Memory B cell (primary cell): ENCODE measurements at places on chromosomes 6 and 20.

DNA sequence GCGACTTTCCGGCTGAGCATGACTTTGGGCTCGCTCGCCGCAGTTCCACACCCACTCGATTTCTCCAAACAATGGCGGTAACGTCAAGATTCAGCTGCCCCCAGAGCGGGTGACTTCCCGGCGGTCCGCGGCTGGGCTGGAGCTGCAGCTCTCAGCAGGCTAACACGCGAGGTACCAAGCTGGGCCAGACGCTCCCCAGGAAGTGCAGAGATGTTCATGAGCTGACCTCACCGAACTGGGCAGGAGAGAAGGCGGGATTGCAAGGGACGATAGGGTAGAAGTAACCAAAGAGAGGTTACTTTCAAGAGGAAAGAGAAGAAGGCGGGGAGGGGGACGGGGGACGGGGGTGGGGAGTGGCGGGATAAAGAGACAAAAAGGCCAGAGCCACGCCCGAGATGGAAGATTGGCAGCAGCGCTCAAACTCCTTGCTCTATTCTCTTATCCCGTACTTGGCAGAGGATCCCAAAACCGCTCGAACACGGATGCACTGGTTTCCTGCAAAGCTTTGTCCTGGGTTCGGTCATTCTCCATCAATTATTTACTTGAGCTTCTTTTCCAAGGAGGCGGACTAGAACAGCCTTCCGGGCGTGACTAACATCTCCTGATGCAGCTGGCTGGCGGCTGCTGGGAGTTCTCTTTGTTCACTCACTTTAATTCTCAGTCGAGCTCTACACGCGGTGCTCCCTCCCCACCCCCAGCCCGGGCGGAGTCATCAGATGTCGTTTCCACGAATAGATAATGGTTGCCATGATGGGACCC, at the start of gene MTCL3:
TSS of gene MTCL3 (minus strand) at position 626 of the 759 bp plus-strand sequence.
- DNase-seq: no peak

- no peak for DNase-seq
Measured at GRCh38 chr20:21656308-21657067, 49.0 kb upstream of the PAX1 start.

DNA sequence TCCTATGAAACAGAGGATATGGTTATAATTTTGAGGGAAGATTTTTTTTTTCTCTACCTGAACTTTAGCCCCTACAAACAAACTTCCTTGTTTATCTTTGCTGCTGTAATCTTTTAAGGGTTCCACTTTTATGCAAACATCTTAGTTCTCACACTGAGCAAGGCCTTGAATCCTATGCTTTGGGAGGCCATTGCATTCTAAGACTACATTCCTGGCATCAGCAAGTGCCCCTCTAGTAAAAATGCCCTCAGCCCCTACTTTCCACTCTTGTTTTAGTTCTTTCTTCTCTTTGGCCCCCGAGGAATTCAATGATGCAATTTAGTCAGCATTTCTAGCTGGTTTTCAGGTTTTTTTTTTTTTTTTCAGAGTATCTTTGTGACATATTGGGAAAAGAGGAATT, 8.1 kb upstream of the AHI1 start:
- DNase-seq: no peak

DNA sequence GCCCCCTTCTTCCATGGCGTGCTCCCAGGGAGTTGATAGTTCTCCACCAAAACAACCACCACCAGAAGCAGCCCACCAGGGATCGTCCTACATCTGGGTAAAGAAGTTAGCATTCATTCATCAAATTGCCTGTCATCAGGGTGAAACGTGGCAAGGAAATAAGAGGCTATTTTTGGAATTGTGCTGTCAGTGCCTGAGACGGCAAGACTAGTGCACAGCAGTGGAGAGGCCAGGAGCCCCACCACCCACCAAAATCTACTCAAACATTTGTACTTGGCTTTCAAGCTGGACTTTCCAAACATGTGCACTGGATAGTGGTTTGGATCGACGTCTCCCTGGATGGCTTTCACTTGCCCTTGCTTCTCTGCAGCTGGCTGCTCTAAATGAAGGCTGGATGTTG, 44.8 kb downstream of the TXNDC5 start:
- DNase-seq: no peak

- DNase-seq: no peak
Measured at GRCh38 chr6:35260591-35261570, 1.3 kb downstream of the ZNF76 start.

DNA sequence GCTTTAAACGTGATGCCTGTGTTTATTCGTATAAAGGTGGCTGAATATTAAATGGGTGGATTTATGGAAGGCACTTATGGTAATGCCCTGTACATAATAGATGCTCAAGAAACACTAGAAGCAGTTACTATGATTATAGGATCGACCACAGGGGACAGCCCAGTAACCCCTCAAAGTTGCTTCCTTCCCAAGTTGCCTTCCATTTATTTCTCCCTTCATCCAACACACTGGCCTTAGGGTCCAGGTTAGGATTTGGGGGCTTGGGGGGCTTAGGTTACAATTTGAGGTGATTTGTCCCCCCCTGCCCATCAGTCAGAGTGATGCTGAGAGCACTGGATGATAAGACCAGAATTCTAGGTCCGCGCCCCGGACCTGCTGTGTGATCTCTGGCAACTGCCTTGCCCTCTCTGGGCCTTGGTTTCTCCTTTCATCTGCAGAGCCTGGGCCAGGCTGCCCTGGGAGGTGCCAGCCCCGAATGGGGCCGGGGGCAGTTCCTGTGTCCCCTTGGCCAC, 101.5 kb downstream of the CEBPB start:
- no peak for DNase-seq

DNA sequence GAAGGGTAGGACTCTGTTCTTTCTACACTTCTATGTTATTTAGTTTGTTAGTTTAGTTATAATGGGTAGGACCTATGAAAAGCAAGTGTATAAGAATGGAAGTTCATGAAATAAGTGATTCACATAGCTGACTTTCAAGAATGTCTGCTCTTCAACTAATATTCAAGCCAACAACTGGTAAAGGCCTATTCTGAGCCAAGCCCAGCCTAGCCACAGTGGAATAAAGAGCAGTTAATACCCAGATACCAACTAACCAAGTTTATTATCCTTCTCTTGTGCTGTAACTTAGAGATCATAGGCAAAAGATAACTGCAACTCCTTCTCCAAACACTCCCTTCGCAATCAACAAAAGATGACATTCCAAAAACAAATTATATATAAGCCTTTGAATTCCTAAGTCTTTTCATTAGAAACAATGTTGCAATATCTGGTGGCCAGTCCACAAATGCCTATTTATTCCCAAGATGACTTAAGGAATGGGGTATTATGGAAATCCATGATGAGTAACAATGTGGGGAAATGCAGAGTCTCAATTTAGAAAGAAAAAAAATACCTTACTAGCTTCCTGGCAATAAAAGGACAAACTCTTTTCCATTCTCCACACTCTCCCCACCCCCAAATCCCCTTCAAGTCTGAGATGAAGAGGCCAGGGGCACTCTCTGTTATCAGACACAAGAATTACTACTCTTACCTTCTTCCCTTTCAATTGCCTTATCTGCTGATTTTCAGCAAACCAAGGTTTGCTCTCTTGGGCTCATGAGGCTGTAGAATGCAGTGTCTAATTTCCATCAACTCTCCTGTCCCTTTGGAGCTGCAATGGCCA, 27.4 kb downstream of the BTBD9 start:
- DNase-seq: no peak

GRCh38 chr6:46320505-46320904, 149.7 kb upstream of the ENPP5 start:
- DNase-seq: no peak

- no peak for DNase-seq
Measured at GRCh38 chr6:156946370-156946936, 169.3 kb downstream of the ARID1B start.

GRCh38 chr6:90989763-90990162, 402.9 kb upstream of the MAP3K7 start:
- DNase-seq: no peak

DNA sequence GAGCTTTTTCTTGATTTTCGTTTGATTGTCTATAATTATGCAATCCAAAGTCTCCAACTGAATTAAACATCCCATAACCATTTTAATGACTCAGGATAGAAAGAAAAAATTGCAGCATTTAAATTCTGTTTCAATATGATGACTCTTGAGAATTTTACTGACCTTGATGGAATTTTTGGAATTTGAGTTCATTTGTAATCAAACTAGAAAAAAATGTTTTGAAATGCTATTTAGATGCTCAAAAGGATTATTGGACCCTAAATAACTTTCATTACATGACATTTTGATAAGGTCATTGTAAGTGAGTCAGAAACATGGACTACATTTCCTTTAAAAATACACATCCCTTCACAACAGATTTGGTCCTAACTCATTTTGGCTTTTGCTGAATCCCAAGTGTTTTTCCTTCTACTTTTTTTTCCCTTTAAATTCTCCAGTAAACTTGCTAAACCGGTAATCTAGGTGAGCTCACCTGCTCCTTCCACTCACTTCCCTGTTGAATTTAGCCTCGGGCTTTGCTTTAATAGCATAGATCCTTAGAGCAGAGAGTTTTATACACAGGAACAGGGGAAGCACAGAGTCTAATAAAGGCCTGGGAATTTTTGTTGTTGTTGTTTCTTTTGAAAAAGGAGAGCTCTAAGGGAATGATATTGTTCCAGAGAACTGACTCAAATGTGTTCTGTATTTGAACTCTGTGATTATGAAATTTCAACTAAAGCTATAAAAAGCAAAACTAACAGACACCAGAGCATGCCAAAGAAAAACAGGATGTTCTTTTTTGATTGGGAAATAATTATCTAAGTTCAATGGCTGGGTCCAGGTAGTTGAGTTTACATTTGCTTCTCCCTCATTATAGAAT, 1088.2 kb upstream of the CITED2 start:
- DNase-seq: no peak

DNA sequence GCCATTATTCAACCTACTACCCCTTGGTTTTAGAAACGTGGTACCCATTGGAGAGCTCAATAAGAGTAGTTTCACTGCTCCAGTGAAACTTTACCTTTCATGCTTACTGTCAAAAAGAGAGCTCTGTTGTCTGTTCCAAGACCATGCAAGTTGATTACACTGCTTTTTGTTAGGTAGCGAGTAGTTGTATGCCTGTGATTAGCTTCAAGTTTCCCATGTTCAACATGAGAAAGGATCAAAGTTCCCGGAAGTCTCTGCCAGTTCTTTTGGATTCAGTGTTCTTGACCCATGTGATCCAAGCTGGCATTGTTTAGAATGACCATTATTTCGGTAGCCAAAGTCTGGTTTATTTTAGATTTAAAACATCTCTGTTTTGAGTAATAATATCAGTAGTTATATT, 107.1 kb downstream of the ZFAND3 start:
- DNase-seq: no peak

GRCh38 chr20:56760610-56761009, 131.5 kb downstream of the TFAP2C start:
- DNase-seq: no peak

DNA sequence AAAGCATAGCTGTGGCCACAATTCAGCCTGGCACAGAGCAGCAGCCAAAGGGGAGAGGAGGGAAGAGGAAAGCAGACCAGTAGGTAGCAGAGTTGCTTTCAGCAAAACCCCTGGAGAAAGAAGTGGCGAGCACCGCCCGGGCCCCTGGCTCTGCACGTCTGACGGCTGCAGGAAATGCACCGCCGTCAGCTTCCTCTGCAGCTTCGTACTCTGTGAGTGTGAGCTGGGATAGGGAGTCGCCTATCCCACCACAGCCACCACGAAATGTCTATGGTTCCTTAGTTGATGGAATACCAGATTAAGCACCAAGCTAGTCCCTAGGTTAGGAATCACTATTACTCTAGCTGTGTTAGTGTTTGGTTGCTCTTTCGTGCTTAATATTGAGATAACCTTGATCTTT, 79.9 kb upstream of the NAA20 start:
- peak; percentile 25 for DNase-seq

- no peak for DNase-seq
Measured at GRCh38 chr20:1378735-1379125, 14.1 kb downstream of the FKBP1A start.

DNA sequence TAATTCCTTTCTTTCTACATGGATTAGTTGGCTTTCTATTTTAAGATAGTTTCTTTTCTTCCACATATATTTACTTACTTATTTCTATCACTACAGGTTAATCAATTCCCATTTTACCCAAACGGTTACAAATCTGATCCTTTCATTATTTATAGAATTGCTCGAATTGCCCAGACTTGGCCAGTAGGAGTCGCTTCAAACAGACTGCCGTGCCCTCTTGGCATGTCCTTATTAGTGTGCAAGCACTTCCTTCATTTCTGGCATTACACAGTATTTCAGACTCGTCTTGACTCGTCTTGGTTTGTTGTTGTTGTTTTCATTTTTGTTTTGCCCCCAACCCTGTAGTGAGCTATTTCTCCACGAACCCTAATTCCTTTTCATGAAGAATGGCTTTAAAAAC, 74.6 kb downstream of the SAMD3 start:
- DNase-seq: no peak

DNA sequence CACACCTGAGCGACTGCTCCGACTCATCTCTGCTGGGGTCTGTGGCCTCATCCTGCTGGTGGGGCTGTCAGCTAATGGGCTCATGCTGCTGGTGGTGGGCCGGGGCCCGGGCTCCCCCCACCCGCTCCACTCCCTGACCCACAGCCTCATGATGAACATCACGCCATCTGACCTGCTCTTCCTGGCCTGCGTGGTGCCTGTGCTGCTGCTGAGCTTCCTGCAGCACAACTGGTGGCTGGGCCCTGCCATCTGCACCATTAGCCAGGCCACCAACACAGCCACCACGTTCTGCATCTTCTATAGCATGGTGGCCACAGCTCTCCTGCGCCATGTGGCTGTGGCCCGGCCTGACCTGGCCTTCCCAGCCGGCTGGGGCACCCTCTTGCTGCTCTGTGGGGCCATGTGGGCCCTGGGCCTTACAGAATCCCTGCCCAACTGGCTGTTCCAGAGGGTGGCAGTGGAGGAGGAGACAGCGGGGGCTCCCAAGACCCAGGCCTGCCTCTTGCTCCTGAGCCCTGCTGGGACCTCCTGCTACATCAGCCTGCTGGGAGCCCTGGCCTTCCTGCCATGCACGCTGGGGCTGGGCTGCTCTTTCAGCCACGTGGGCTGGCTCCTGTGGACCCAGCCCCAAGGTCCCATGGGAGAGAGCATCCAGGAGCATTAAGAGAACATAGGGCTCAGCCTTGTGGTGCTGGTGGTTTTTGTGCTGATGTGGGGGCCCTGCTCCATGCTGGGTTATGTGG, 39.6 kb downstream of the RAB44 start:
- DNase-seq: no peak

DNA sequence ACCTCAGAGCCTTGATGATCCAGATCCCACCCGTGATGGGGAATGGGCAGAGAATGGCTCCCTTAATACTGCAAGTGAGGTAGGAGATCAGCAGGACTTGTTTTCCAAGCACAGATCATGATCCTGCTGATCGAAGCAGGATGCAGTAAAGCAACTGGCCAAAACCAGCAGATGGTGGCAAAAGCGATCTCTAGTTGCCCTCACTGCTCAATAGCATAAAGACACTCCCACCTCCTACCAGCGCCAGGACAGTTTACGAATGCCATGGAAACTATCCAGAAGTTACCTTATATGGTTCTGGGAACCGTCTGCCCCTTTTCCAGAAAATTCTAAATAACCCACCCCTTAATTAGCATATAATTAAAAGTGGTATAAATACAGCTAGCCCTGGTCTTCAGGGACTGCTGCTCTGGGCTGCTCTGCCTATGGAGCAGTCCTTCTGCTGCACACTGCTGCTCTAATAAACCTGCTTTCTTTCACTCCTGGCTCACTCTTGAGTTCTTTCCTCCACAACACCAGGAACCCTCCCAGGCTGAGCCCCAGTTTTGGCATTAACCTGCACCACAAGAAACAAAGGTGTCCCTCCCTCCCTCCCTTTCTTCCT, 415.8 kb downstream of the PREX1 start:
- no peak for DNase-seq

GRCh38 chr6:148035806-148036390, 306.7 kb upstream of the SASH1 start:
- no peak for DNase-seq
